Cardiac muscle cell (in vitro differentiated cells and primary cell): ENCODE measurements at places on chromosomes 6 and 20. TPM values are rescaled to one million over a fixed set of nuclear protein-coding genes. Genes with fewer than 3 reads are reported as not detected.

Gene C6orf15
- total RNA-seq = not detected in 2 replicates

GRCh38 chr6:37373822-37374471, 20.2 kb downstream of the RNF8 start:
- peak; percentile 55 for DNase-seq

DNA sequence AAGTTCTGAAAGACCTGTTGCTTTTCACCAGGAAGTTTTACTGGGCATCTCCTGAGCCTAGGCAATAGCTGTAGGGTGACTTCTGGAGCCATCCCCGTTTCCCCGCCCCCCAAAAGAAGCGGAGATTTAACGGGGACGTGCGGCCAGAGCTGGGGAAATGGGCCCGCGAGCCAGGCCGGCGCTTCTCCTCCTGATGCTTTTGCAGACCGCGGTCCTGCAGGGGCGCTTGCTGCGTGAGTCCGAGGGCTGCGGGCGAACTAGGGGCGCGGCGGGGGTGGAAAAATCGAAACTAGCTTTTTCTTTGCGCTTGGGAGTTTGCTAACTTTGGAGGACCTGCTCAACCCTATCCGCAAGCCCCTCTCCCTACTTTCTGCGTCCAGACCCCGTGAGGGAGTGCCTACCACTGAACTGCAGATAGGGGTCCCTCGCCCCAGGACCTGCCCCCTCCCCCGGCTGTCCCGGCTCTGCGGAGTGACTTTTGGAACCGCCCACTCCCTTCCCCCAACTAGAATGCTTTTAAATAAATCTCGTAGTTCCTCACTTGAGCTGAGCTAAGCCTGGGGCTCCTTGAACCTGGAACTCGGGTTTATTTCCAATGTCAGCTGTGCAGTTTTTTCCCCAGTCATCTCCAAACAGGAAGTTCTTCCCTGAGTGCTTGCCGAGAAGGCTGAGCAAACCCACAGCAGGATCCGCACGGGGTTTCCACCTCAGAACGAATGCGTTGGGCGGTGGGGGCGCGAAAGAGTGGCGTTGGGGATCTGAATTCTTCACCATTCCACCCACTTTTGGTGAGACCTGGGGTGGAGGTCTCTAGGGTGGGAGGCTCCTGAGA, at the start of gene HFE:
Gene HFE, plus strand, starts transcription at position 146 of the 832 bp plus-strand sequence. Its CDS starts 12 bp downstream, at position 158.
- DNase-seq = peak; percentile 68

DNA sequence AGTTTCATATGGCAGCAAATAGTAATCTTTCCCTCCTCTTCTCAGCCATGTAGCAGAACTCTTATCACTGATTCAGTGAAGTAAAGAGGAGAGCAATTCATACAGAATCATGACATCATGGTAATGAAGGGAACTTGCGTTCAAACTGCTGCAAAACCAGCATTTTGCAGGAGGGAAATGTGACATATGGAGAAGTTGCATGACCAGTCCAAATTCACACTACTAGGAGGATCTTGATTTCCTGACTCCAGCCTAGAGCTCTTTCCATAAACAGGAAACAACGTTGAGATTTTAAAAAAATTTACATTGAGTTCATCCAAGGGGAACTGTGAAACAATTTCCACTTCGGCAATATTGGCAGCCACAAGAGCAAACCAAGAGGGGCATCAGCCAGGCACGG, 63.8 kb downstream of the MBOAT1 start:
- no peak for DNase-seq

Gene PPP2R5D
- 58.2 and 70.0 TPM in 2 replicates for total RNA-seq

Gene TPX2
- 15.2 and 120 TPM in 2 replicates for total RNA-seq

DNA sequence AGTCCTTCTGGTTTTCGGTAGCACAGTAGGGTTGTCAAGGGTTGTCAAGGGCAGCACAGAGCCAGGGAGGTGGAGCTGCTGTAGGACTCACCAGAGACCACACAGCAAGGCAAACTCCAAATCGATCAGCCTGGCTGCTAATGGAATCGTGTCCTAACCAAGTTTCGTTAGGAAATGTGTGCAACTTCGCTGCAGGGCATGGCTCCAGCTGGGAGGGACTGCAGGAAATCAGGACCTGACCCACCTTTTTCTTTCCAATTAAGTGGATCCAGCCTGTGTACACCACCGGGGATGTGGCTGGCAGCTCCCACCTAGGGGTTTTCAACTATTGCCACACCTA, 251.7 kb upstream of the QKI start:
- no peak for DNase-seq

DNA sequence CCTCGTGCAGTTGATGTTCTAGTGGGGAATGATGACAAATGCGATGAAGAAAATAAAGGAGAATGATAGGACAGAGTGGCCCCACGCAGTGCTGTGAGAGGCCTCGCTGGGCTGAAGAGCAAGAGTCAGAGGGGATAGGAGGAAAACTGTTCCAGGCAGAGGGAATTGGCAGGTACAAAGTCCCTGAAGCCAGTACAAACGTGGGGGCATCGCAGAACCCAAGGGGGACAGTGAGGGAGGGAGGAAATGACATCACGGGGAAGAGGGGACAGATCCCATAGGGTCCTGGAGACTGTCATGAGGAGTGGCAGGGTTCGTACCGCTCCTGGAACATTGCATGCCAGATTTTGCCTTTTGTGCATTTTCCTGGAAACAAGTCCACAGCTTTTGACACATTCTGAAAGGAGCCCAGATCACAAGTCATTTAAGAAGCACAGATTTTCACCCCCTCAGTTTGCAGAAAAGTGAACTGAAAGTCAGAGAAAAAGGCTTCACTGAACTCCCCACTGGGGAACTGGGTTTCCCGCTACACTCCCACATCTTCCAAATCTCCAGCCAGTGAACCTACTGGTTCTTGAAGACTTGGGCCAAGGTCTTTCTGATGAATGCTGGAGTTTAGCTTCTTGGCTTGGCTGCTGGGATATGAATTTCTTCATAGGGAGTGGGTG, 77.0 kb downstream of the SULF2 start:
- no peak for DNase-seq
